ENCODE measurements at places on chromosomes 7 and 10.

DNA sequence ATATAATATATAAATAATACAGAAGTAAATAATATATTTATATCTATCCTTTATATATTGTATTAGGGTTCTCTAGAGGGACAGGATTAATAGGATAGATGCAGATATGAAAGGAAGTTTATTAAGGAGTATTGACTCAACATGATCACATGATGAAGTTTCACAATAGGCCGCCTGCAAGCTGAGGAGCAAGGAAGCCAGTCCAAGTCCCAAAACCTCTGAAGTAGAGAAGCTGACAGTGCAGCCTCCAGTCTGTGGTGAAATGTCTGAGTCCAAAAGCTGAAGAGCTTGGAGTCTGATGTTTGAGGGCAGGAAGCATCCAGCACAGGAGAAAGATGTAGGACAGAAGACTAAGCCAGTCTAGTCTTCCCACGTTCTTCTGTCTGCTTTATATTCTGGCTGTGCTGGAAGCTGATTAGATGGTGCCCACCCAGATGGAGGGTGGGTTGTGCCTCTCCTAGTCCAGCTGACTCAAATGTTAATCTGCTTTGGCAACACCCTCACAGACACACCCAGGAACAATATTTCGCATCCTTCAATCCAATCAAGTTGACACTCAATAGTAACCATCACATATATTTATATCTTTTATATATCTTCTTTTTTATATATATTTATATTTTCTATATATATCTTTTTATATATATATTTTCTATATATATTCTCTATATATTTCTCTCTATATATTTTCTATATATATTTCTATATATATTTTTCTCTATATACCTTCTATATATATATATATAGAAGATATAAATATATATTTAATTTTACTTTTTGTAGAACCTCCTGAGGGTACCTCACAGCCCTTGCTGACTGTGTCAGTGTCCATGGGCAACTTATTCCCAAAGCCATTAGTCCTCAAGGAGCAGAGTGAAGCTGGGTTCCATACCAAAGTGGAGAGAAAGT is 24.6 kb upstream of the AKR1B10 start:
- no peak for DNase-seq

- DNase-seq = no peak
These were observed 102.3 kb downstream of the KLF6 start for GRCh38 chr10:3682745-3683144.

DNA sequence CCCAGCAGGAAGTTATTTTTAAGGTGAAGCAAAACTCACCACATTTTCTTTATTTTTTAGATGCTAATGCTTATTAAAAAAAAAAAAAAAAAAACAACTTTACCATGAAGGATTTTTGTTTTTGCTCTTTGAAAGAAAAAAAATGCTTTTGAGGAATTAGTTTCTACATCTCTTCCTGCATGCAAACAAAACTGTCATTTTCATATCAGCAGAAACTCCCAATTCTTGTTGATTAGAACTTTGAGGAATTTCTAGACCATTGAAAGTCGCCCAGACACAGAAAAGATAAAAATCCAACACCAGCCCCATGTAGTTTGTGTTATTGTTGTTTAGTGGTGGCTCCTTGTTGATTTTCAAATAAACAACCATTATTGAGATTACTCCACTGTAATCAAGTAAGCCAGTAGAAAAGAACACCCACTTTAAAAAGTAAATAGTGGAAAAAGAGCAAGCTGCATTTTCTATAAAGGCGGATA is 14.3 kb downstream of the SKIDA1 start:
- DNase-seq = no peak

- no peak for DNase-seq
These were observed at the start of gene OR2A25 for GRCh38 chr7:144069511-144069910. OR2A25 (plus strand) TSS chr7:144069811; CDS start chr7:144074220, 4,409 bp downstream.

All from occipital lobe (tissue), 3 donors.